ENCODE measurements at places on chromosomes 12 and 14. TPM values are rescaled to one million over a fixed set of nuclear protein-coding genes. Genes with fewer than 3 reads are reported as not detected.

Gene OTOGL
- 0.04 TPM for polyA plus RNA-seq

Gene RHOJ
- polyA plus RNA-seq = 19.8 TPM

Gene CIROP
- polyA plus RNA-seq = not detected

Gene NKX2-1
- not detected for polyA plus RNA-seq

Gene OR4E1
- not detected for polyA plus RNA-seq

Gene HOXC12
- not detected for polyA plus RNA-seq

Gene CCDC59
- polyA plus RNA-seq = 38.2 TPM

Gene CEBPE
- polyA plus RNA-seq = not detected

Gene APPL2
- polyA plus RNA-seq = 8.4 TPM

Gene MGST1
- polyA plus RNA-seq = 61.5 TPM

Gene USP44
- 0.06 TPM for polyA plus RNA-seq

Gene TAS2R13
- 0.04 TPM for polyA plus RNA-seq

Gene EML5
- polyA plus RNA-seq = 0.22 TPM

Gene AJUBA
- polyA plus RNA-seq = 5.3 TPM

Gene OR6C1
- polyA plus RNA-seq = not detected

Gene CD163L1
- polyA plus RNA-seq = 2.9 TPM

Gene TSPAN11
- 0.66 TPM for polyA plus RNA-seq

Gene KRT78
- polyA plus RNA-seq = not detected

Gene BATF
- 1.7 TPM for polyA plus RNA-seq

Gene FBLN5
- 46.5 TPM for polyA plus RNA-seq

Gene TSPAN8
- polyA plus RNA-seq = 0.09 TPM

Gene HEBP1
- polyA plus RNA-seq = 72.0 TPM

Gene TTC6
- polyA plus RNA-seq = not detected

Gene PAX9
- polyA plus RNA-seq = not detected

Gene KLRG1
- 3.3 TPM for polyA plus RNA-seq

Gene NXPH4
- polyA plus RNA-seq = 1.8 TPM

Gene ANO6
- polyA plus RNA-seq = 8.9 TPM

Gene TAMALIN
- 58.8 TPM for polyA plus RNA-seq

Gene LMNTD1
- not detected for polyA plus RNA-seq

Gene KLHL33
- 1.2 TPM for polyA plus RNA-seq

Gene CKAP4
- 12.9 TPM for polyA plus RNA-seq

Gene ISM2
- not detected for polyA plus RNA-seq

Gene ACOT2
- polyA plus RNA-seq = 54.9 TPM
